H9 (cell line): ENCODE measurements at places on chromosomes 16 and 17.

- peak; percentile 46 for DNase-seq
Observed at GRCh38 chr16:28883221-28883996, 5.1 kb downstream of the ATP2A1 start.

DNA sequence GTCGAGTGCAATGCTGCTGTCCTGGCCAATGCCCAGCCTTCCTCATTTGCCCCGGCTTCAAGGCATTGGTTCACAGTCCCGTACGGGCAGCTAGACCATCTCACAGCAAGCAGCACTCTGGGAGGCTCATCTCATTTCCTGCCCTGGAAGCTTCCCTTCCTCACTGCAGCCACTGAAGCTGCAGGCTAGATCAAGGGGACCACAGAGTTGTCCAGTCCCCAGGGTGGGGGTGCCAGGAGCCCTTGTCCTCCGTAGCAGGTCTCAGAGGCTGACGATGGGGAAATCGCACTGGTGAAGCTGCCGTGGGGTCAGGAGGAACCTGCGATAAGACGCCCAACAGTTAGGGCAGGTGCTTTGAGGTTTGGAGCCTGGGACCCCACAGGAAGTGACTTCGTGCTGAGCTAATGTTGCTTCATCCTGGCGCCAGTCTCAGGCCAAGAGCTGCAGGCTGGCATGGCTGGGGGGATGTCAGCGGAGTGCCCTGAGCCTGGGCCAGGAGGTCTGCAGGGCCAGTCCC is at the start of gene SPNS3:
Gene SPNS3, plus strand, starts transcription at position 426 of the 517 bp plus-strand sequence. Its CDS starts 28 bp downstream, at position 454.
- DNase-seq = no peak

- no peak for DNase-seq
Observed at GRCh38 chr16:87790292-87791100, 24.7 kb upstream of the KLHDC4 start.

- DNase-seq = peak; percentile 99
Observed at GRCh38 chr17:7242717-7243452, 636 bp upstream of the GABARAP start.

DNA sequence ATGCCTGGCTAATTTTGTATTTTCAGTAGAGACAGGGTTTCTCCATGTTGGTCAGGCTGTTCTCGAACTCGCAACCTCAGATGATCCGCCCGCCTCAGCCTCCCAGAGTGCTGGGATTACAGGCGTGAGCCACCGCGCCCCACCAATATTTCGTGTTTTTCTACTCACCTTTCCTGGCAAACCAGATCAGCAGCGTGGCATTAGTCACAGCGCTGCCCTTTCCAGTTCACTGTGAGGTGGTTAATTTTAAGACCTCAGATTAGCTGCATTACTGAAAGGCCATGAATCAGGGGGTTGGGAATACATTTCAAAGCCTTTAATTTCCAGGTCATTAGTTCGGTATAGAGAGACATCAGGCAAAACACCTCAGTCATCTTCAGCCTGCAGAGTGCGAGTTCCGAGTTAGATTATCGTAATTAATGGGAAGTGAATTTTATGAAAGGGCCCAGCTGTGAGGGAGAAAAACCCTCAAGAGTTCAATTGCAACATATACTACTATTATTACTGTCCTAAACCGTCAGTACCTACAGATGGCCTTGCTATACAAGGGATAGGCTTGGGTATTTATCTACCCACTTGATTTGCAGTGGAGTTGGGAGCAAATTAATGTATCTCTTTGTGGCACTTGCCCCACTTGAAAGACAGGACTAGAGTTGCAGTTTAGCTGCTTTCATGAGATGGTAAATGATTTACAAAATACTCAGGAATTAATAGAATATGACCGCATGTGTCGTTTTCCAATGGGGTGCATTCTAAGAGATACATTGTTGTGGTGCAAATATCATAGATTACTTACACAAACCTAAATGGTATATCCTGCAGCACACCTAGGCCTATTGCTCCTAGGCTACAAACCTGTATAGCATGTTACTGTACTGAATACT is 2.1 kb upstream of the USP32 start:
- DNase-seq = no peak

GRCh38 chr17:77036841-77037381 is 103.9 kb upstream of the SEC14L1 start:
- no peak for DNase-seq

- no peak for DNase-seq
Observed at GRCh38 chr17:4951486-4951885, 567 bp downstream of the ENO3 start.

- DNase-seq = no peak
Observed at GRCh38 chr17:20294120-20294519, 173.2 kb downstream of the LGALS9B start.

DNA sequence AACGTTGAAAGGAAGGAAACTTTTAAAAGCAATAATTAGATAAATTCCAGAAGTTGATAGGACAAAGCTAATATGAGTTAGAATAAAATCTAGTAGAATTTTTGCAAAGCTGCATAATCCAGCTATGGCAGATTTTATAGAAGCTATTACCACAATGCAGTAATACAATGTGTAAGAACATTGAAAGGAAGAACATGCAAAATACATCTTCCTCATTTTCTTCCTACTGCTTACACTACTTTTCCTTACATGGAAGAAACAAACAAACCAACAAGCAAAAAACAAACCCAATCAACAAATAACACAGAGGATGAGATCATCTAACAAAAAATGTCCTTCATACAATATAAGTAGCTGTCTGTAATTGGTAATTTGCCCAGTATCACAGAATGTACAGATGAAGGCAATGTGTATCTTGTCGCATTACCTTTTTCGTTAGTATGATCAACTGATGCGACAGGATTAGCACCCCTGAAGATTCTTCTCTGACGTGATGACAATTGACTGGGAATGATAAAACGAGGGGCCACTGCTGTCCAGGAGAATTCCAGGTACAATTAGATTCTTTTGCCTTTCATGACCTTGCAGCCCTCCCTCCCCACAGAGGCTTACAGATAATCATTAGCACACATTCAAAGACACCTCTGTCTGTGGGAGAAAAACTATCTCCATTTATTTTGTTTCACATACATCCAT is 21.2 kb upstream of the LRRC37A start:
- DNase-seq = peak; percentile 18

- DNase-seq = no peak
Observed at GRCh38 chr17:42509841-42510240, 26.2 kb upstream of the NAGLU start.

GRCh38 chr16:31351942-31352325 is 3.0 kb upstream of the ITGAX start:
- DNase-seq = no peak

GRCh38 chr17:18888766-18889290 is 30.9 kb downstream of the PRPSAP2 start:
- DNase-seq = no peak

- no peak for DNase-seq
Observed at GRCh38 chr17:38657824-38658740, 16.7 kb downstream of the EPOP start.

DNA sequence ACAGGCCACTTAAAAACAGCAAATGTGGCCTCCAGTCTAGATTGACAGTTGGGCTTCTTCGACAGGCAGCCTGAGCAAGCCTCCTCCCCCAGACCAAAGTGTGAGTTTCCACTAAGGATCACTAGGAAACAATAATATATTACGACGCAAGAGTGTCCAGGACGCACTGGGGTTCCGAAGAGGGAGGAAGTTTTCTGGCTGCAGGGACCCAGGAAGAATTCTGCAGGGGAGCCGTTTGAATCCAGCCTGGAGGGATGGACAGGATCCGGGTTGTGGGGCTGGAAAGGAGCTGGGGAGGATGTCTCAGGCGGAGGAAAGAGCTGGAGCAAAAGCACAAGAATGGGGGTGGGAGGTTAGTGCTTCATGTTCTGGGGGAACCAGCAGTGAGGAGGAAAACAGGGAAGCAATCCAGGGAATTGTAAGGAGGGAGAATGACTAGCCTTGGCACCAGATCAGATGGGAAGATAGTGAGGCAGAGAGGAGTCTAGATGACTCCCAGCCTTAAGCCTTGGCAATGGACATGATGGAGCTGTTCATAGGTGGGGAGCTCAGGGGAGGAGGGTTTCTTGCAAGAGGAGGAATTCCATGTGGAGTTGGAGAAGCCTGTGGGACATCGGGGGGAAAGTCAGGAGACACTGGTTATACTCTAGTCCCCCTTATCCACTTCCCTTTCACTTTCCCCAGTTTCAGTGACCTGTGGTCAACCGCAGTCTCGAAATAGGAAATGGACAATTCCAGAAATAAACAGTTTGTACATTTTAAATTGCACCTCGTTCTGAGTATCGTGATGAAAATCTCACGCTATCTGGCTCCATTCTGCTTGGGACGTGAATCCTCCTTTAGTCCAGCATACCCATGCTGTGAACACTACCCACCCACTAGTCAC is 26.6 kb downstream of the NGFR start:
- DNase-seq = peak; percentile 17

DNA sequence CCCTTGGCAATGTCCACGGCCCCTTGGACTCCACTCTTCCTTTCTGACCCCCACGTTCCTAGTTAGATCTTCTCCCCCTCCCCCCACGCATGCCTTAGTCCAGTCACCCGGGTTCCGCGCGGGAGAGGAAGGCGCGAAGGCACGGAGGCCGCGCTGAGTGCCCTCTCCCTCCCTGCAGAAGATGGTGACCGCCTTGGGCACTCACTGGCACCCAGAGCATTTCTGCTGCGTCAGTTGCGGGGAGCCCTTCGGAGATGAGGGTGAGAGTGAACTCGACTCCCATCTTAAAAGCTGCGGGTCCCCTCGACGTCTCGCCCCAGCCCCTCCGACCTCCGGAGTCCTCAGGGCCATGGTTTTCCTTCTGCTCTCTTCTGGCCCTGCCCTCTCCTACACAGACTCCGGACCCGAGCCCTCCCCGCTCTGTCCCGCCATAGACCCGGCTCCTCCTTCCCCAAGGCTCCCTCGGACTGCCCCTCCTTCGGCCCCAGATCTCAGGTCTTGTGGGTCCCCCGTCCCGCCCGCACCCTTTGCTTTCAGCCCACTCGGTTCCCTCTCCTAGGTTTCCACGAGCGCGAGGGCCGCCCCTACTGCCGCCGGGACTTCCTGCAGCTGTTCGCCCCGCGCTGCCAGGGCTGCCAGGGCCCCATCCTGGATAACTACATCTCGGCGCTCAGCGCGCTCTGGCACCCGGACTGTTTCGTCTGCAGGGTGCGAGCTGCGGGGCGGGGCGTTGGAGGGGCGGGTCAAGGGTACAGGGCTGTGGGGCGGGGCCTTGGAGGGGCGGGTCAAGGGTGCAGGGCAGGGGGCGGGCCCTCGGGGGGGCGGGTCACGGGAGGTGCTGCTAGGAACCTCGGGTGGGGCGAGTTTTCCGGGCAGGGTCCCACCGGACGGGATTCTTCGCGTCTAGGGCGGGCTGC is 4.6 kb downstream of the TGFB1I1 start:
- peak; percentile 87 for DNase-seq

GRCh38 chr16:78154729-78155461 is 55.4 kb downstream of the WWOX start:
- no peak for DNase-seq

GRCh38 chr17:63407741-63408330 is 38.3 kb downstream of the CYB561 start:
- no peak for DNase-seq

- DNase-seq = peak; percentile 28
Observed at GRCh38 chr16:6482696-6483468, 849.8 kb upstream of the RBFOX1 start.

GRCh38 chr17:56172517-56172982 is 19.3 kb downstream of the ANKFN1 start:
- peak; percentile 52 for DNase-seq

DNA sequence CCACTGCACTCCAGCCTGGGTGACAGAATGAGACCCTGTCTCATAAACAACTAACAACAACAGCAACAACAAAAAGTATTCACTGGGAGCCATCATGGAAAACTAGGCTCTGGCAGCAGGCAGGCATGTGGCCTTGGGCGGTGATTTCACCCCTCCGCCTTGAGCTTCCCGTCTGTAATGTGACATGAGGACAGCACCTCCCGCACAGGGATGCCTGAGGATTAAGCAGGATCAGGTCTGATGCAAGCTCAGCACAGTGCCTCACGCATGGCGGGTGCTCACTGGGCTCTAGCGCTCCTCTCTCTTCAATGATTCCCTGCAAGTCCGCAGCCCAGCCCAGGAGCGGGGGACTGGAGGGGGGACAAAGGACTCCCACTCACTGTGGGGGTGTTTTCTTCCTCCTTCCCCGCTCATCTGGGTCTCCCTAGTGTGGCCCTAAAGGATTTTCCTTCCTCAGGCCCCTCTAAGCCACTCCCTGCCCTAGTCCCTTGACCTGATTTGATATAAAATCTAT is 2.8 kb downstream of the PLCD3 start:
- no peak for DNase-seq

DNA sequence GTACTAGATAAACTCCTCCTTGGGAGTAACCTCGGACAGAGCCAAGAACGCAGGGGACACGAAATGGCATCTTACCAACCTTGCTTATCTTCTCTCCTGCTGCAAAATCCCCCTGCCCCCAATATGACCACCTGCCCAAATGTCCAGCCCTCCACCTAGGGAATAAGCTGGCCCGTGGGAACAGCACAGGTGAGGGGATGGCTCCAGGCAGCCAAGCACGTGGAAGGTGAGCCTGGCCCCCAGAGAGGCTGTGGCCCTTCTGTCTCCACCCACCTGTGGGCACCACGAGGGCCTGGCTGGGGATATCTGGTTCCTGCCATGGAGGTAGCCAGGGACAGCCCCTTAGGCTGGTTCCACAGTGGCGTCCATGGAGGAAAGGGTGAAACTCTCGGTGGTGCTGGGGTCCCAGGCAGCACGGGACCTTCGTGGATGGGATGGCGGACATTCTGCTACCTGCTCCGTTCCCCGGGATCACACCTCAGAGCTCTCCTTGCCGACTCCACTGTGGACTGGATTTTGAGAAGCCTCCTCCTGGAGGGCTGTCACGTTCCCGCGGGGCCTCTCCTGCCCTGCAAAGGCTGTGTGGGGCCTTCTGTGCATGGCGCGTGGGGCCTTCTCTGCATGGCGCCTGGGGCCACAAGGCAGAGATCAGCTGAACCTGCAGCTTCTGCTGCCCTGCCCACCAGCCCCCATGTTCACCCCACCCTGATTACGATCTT is 388.5 kb upstream of the TNRC6C start:
- DNase-seq = no peak

GRCh38 chr16:28555561-28555960 is 1.8 kb downstream of the SGF29 start:
- DNase-seq = no peak

DNA sequence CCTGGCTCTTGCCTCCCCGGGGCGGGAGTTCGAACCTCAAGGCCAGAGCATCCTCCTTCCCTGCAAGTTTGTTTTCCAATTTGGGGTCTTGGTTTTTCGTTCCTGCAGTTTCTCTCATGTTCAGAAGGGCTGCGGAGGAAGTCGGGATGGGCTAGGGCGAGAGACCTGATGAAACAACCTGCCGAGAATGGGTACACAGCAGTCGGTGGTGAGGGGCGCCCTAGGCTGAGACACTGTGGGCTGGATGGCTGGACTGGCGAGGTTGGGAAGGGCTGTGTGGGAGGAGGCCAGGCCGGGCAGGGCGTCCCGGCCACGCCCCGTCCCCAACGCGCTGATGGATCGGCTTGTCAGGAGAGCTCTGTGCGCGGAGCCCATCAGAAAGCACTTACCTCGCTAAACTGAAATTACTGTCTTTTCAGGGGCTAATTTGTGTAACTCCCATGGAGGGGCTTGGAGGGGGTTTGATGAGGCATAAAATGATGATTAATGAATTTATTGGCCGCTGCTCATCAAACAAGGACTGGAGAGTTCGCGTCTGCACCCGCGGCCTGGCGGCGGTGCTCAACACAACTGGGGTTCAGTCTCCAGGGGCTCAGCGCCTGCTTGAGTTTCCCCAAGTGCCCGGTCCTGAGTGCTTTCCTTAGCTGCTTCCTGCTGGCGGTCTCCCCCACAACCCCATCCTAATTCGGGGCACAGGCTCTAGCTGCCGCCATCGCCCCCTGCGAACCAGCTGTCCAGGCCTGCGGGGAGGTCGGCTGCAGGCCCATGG is 9.0 kb downstream of the IRX5 start:
- peak; percentile 66 for DNase-seq

GRCh38 chr16:24953721-24954120 is 61.4 kb downstream of the ARHGAP17 start:
- DNase-seq = no peak
